ENCODE measurements at places on chromosomes 7 and 10.
A peak's percentile ranks its signal among the peaks of the same experiment; 100 is the strongest.

GRCh38 chr10:131844529-131845084 is 56.2 kb upstream of the PPP2R2D start:
- DNase-seq, result no peak

- peak; percentile 65 for DNase-seq
Observed at GRCh38 chr10:69644658-69645295, 14.7 kb downstream of the FAM241B start.

DNA sequence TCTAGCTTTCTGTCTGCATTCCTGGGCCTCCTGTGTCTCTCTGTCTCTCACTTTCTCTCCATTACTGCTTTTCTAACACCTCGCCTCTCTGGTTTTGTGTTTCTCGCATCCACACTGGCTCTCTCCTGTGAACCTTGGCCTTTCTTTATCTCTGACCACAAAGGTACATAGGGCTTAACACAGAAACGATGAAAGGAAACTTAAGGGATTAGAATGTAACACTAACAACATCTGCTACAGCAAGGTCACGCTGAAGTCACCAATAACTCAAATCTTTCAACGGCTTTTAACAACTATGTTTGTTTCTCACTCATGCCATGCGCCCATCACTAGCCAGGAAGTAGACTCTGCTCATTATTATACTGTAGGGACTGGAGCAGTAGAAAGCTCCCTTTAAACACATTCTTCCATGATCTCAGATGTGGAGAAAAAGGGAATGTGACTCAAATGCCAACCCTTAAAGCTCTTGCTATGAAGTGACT is 9.3 kb upstream of the OR6V1 start:
- no peak for DNase-seq

DNA sequence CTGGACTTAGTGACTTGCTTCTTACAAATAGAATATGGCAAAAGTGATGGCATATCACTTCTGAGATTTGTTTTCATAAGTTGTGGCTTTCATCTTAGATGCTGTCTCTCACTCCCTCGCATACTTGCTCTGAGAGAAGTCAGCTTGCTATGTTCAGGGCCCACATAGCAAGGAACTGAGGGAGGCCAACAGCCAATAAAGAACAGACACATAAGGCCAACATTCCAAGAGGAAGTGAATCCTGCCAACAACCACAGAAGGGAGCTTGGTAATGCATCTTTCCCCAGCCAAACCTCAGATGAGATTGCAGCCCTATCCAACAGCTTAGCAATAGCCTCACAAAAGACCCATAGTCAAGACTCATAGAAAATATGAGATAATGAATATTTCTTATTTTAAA is 39.2 kb upstream of the DMTF1 start:
- no peak for DNase-seq

GRCh38 chr10:117519879-117520278 is 22.7 kb upstream of the EMX2 start:
- no peak for DNase-seq

DNA sequence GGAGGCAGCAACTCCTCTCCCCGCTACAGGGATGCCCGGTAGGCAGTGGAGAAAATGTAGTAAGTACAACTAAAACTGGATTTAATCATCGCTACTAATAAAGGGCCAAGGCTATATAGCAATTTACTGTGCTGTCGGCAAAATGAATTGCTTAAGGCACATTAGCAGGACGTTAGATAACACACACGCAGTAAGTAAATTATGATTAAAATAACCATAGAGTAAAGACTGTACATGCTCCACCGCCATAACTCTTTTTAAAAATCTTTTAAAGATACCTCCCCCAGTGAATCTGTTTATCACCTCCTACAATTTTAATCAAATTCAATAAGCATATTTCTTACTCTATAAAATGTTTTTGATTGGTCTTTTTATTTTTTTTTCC is 371.4 kb upstream of the MGMT start:
- DNase-seq, result no peak

Measured in activated naive CD4-positive, alpha-beta T cell treated with anti-CD3 and anti-CD28 coated beads, Interleukin-2, amount 10 ng/mL, durations not matched to agents 7 days and 5 days (primary cell).